Fibroblast of skin of abdomen (primary cell): ENCODE measurements at places on chromosomes 3 and 15.

DNA sequence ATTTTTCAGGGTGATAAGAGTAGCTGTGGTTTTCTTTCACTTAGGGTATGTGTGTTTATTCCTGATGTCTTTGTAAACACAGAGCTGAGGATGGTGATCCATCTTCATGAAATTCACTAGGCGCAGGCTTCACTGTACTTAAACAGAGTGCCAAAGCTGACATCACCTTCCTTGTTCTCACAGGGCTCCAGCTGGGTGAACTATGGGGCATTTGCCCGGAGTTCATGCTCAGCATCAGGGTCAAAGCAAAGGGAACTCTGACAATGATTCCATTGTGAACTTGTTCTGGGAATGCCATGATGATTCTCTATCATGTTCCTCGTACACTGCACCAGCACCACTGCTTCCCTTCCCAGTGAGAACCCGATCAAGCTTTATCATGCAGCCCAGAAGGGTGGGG, 184.8 kb upstream of the P2RY1 start:
- DNase-seq: no peak

DNA sequence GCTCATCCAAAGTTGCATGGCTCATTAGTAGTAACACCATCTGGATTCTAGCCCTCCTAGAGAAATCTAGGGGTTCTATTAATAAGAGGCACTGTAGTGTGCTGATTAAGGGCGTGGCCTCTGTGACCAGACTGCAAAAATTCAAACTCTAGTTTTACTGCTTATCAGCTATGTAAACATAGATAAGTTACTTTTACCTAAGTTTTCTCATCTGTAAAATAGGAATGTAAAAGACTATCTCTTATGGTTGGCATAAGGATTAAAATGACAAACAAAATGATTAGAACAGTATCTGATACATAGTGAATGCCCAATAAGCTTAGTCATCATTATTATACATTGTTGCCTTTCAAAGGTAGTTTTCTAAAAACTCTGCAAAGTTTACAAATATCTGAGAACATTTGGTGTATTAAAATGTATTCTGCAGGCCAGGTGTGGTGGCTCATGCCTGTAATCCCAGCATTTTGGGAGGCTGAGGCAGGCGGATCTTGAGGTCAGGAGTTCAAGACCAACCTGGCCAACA, 4.5 kb downstream of the PTX3 start:
- no peak for DNase-seq

DNA sequence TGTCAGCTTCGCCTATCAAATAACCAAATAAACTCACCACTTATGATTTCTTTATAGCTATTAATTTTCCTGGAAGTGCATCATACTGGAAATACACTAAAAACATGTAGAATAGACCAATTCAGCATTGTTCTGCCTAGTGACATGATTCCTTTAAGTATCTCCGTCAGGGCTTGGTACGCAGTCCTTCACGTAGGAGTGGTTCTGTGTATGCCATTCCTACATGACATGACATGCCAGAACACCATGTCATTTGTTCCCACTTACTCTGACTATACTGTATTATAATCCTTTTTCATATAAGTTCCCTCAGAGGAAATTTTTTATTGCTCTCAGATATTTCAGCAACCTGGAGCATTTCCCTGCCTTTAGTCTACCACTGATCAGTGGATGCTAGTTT, 230.7 kb upstream of the EPHA3 start:
- DNase-seq: no peak

- DNase-seq: peak; percentile 1
Measured at GRCh38 chr3:162052636-162053035, 556.0 kb downstream of the OTOL1 start.

- no peak for DNase-seq
Measured at GRCh38 chr3:107850681-107851080, 240.2 kb downstream of the CD47 start.

GRCh38 chr15:91555312-91555711, 298.2 kb upstream of the SLCO3A1 start:
- DNase-seq: peak; percentile 40

DNA sequence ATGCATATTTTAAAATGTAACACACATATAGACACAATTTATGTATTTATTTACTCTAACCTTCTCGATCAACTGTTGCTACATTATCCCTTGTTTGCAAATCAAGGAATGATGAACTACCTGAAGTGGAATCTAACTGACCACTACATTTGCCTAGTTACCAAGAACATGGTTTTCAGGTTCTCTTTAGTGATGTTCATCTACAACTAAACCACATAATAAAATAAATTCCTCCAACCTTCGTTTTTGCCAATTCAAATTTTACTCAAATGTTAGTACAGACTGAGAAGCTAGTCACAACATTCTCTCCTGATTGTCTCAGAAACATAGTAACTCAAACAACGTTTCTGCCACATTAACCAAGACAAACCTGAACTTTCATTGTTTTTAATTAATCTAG, 521.9 kb downstream of the FOXP1 start:
- DNase-seq: no peak

DNA sequence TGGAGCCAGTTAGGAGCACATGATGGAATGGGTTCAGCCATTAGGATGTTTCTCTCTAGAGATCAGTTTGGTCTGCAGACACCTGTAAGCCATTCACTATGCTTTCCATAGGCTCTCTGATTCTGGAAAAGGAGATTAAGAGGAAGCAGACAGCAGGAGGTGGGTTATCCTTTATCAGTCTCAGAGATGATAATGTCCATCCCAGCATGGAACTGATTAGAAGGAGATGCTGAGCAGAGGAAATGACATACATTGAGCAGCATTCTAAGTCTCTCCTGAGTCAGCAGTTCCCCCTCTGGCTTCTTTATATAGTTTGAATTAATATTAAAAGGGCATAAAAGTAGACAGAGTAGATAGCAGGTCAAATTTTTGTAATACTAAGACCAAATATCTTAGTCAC, 591.1 kb downstream of the GBE1 start:
- no peak for DNase-seq

DNA sequence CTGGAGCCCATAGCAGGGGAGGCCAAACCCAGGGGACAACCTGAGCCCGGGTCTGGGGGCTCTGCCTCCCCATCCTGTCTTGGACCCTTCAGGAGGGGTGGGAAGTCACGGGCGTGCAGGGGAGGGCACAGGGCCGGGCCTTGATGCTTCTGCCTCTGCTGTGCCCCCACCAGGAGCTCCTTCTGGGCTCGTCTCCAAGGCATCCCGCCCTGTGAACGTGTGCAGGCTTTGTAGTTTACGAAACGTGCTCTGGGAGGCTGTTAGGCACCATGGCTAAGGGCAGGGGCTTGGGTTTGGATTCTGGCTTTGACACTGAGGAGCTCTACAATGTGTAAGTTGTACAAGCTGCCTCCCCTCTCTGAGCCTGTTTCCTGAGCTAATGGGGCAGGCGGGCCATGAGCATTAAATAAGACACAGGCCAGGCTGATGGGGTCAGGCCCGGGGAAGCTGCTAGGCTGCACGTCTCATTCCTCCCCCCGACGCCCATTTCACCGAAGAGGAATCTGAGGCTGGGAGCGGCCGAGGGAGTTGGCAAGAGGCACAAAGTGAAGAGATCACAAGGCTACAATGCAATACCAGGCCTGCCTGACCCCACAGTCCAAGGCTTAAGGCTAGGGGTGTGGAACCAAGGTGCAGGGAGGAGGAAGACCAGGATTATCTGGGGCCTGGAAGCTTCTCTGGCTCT, 19.6 kb downstream of the PLXND1 start:
- DNase-seq: no peak

DNA sequence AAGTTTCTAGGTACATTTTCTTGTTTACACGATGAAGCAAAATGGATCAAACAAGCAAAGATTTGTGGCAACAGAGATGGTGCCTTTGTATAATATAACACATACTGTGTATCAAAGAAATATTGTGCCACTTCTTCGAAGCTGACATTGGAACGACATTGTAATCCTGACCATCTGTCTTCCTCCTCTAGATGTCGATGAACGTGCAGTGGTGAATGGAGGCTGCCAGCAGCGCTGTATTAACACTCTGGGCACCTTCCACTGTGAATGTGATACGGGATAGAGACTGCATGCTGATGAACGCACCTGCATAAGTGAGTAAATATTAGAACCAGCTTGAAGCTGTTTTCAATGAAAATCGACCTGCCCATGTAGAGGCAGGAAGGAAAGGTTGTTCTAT, 613.3 kb upstream of the GOLIM4 start:
- no peak for DNase-seq

- no peak for DNase-seq
Measured at GRCh38 chr3:184603151-184604030, 41.8 kb downstream of the EPHB3 start.

- DNase-seq: peak; percentile 24
Measured at GRCh38 chr15:98580572-98580971, 67.8 kb upstream of the IGF1R start.

GRCh38 chr3:147008886-147009285, 397.5 kb downstream of the ZIC4 start:
- peak; percentile 29 for DNase-seq

DNA sequence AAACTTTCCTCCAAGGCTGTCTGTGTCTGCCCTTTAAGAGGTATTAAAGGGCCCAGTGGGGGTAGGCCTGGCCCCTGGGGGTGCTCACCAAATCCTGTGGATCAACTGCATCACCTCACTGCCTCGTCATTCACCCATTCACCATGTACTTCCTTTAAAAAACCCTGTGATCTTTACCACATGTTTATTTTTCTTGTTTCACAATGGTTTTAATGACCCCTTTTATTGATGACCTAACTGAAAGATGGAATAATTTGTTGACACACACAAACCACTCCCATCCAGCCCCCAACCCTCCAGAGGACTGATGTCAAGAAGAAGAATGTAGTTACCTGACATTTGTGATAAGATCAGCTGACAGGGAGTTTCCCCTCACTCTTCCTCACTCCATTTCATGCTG, 40.8 kb downstream of the KCNAB1 start:
- no peak for DNase-seq

DNA sequence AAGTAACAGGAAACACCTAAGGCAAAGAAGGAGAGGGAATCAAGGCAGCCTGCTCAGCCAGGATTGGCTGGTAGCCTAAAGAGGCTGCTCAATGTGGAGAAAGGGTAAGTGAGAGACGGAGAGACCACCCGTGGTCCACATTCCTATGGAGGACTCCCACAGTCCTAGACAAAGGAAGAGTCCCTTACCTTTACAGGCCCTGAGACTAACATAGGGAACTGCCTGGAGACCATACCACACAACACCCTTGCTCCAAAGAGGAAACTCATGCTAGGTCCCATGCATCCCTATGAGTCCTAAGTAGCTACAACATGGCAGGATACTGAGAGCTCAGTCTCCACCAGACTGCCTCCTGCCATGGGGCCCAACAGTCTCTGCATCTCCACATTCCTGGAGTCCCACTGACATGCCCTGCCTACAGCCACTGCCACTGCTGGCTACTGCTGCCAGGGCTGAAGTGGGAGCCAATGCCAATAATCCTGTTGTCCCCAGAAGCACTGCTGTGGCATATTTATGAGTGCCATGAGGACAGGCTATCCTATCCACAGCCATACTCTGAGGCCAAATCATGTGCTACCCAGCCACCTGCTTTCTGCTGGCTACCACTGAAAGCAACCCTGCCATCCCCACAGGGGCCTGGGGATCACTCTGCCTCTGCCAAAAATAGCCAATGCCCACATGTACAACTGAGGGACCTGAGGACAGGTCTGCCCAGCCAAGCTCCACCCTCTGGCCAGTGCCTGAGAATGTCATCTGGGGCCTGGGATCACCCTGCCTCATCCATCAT, 45.0 kb downstream of the COPS2 start:
- DNase-seq: no peak

GRCh38 chr3:112856537-112856936, 9.9 kb upstream of the CD200R1L start:
- no peak for DNase-seq

- no peak for DNase-seq
Measured at GRCh38 chr3:69092030-69092516, 7.3 kb downstream of the ARL6IP5 start.

GRCh38 chr15:78317145-78317836, 17.9 kb upstream of the SKIC8 start:
- no peak for DNase-seq

- DNase-seq: no peak
Measured at GRCh38 chr3:53035825-53036619, 9.9 kb downstream of the SFMBT1 start.

DNA sequence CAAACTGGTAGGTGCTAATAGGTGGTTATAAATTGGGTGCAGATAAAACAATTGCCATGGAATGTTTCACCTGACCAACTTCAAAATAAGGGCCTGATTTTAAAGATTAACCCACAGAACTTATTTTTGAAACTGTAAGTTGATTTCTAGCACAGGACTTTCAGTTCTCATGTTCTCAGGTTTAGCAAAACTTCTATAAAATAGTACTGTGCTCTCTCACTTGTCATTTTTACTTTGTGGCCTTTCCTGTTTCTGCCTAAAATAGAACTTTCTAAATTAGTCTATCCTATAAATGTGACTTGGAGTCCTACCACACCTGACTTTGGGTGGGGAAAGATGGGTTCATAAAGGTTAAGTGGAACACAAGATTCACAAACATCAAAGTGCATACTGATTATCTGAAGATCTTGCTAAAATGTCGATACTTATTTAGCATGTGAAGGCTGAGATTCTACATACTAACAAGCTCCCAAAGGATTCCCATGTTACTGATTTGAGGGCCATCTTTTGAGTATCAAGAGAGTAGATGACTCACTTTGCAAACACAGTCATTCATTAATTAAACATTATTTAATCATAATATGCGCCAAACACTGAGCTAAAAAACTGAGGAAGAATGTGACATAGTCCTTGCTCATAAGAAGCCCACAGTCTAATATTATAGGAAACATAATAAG, 38.6 kb downstream of the BTLA start:
- no peak for DNase-seq

DNA sequence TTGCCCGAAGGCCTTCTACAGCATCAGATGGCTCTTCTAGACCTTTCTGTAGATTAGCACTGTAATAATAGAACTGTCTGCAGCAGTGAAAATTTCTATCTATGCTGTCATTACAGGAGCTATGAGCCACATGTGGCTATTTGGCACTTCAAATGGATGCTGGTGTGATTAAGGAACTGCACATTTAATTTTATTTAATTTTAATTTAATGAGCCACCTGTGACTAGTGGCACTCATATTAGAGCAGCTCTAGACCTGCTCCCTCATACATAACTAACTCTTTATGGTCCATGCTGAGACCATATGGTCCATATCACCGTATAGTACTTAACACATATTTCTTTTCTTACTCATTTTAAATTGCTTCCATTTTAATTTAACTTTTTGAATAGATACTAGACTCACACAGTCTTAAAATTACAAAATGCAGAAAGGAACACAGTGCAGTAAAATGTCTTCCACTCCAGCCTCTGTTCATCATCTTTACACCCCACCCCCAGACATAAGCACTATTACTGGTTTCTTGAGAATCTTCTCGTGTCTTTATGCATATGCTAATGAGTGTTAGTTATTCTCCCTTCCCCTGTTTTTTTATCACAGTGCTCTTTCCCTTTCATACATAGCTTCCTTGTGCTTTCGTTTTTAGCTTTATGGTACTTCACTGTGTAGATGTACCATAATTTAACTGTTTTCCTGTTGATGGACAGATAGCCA, 9.6 kb downstream of the LSM3 start:
- DNase-seq: no peak

- DNase-seq: no peak
Measured at GRCh38 chr15:100897221-100898151, 17.9 kb downstream of the ALDH1A3 start.

- no peak for DNase-seq
Measured at GRCh38 chr15:79896131-79896633, 632 bp downstream of the MTHFS start.
